ENCODE measurements at places on chromosomes 1 and 21.

GRCh38 chr1:57101209-57101608 lies 135.4 kb upstream of the C8B start:
- DNase-seq, result no peak

DNA sequence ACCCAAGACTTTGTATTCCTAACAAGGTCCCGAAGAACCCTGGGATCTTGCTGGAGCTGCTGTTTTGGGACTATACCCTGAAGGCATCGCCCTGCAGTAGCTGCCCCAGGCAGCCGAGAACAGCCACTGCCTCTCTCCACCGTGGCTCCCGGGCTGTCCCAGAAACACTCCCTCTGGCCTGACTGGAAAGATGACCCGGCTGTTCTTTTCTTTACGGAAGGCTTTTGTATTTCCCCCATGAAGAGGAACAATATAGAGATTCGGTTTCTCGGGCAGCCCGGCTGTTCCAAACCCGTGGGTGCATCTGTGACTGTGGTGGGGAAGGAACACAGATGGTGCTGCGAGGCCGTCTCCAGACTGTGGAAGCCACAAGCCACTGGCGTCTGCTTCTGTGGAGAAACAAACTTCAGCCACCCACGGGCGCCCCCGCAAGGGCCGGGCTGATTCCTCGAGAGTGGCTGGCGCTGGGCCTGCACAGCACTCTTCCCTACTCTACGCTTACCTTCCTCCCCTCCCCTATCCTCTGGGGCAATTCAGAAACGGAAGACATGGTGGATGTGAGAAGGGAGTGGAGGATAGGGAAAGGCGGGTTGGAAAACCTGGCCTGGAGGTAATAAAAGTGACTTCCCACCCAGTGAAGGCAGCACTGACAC lies 33.7 kb upstream of the VASH2 start:
- no peak for DNase-seq

DNA sequence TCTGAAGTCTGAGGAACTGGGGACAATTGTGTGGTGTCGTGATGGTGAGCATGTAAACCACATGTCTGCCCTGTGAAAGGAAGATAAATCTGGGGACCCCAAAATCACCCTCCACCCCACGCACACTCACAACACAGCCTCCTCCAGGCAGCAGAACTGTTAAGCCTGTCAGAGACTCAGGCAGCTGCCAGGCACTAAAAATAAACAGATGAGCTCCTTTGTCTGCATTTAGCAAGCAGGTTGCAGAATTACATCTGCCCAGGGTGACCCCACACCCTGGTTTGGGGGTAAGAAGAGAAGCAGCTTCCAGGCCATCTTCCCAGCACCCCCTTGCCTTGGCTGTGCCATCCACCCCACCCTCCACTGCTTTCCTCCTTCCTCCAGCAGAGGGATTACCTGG lies 119.1 kb upstream of the RUNX3 start:
- DNase-seq, result no peak

- DNase-seq, result no peak
Observed at GRCh38 chr1:112676543-112676942, 2.1 kb downstream of the MOV10 start.

GRCh38 chr21:36859744-36860501 lies 106.5 kb downstream of the HLCS start:
- no peak for DNase-seq
